CD14-positive monocyte (primary cell): ENCODE measurements at places on chromosomes 7 and 10. TPM values are rescaled to one million over a fixed set of nuclear protein-coding genes. Genes with fewer than 3 reads are reported as not detected.

GRCh38 chr7:21092766-21093702 is 306.3 kb upstream of the SP8 start:
- H3K4me3 ChIP-seq: no peak overlapping the region
- no peaks in the 10 kb centered on the region for H3K27me3 ChIP-seq
- H3K36me3 ChIP-seq: no peaks in the 10 kb centered on the region
- H3K4me1 ChIP-seq: no peaks in the 10 kb centered on the region
- no peak for DNase-seq
- H3K27ac ChIP-seq: no peak overlapping the region

Gene RAMP3
- polyA plus RNA-seq: not detected

GRCh38 chr7:46486256-46487206 is 565.5 kb upstream of the IGFBP3 start:
- H3K4me1 ChIP-seq: no peaks in the 10 kb centered on the region
- no peaks in the 10 kb centered on the region for H3K27me3 ChIP-seq
- no peak overlapping the region for H3K27ac ChIP-seq
- DNase-seq: no peak

DNA sequence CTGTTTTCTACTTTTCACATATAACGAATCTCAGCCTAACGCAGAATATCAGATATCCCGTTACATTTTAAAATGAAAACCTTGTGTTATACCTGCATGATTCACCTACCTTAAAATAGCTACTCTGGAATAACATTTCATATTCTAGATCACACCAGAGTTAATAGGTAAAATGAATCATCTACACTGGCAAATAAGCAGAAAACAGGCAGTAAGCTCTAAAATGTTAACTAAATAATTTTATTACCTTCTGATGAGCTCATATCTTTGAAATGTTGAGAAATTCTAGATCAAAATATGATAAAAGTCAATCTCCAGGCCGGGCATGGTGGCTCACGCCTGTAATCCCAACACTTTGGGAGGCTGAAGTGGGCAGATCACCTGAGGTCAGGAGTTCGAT is 71.3 kb downstream of the CPEB3 start:
- H3K4me3 ChIP-seq: no peak overlapping the region
- H3K27me3 ChIP-seq: no peaks in the 10 kb centered on the region
- H3K36me3 ChIP-seq: peaks cover 42% of the 10 kb centered on the region
- no peaks in the 10 kb centered on the region for H3K4me1 ChIP-seq

Gene OPN4
- polyA plus RNA-seq: not detected

Gene PKD2L1
- polyA plus RNA-seq: 0.09 and 0.15 TPM in 2 replicates

Gene MMP21
- 0.28 TPM in 1 of 2 replicates, not detected in the other for polyA plus RNA-seq

DNA sequence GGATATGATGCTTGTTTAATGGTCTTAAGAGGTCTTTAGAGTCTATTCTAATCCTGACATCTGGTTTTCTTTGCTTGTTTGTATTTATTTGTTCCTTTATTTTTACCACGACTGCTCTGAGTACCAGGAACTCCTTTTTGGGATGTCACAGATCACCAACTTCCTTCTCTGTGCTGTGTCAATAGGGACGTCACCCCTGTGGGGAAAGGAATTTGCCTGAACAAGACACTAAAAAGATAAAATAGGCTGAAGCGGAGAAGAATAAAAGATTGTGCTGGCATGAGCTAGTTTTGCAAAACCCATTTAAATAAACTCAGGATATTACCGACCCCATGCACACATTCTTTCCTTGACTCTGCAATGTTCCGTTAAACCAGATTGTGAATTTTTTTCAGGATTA is 27.7 kb downstream of the MGMT start:
- no peaks in the 10 kb centered on the region for H3K36me3 ChIP-seq
- no peaks in the 10 kb centered on the region for H3K4me1 ChIP-seq
- H3K27me3 ChIP-seq: no peaks in the 10 kb centered on the region
- H3K4me3 ChIP-seq: no peak overlapping the region
- H3K27ac ChIP-seq: no peak overlapping the region
- no peak for DNase-seq

DNA sequence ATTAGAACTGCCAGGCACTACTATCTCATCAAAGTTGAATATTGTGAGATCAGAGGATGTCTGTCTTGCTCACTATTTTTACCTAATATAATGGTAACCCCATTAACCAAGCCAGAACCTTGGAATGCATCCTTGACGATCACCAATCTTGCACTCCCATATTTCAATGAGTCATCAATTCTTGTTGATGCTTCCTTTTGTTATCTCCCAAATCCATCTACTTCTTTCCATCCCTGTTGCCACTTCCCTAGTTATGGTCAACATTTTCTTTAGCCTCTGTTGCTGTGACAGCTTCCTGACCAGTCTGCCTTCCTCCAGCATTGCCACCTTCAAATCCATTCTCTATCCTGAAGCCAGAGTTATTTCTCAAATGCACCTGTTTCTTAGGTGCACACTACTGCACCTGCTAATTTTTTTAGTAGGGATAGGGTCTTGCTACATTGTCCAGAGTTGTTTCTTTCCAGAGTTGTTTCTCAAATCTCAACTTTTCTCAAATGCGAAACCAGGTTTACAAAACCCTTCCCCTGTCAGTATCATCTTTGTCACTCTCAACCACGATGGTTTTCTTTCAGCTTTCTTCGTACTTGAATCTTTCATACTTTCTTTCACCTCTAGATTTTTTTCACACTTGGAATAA is 15.7 kb downstream of the ITGA8 start:
- no peak overlapping the region for H3K27ac ChIP-seq
- no peaks in the 10 kb centered on the region for H3K27me3 ChIP-seq
- H3K36me3 ChIP-seq: no peaks in the 10 kb centered on the region
- no peak overlapping the region for H3K4me3 ChIP-seq
- no peak for DNase-seq

DNA sequence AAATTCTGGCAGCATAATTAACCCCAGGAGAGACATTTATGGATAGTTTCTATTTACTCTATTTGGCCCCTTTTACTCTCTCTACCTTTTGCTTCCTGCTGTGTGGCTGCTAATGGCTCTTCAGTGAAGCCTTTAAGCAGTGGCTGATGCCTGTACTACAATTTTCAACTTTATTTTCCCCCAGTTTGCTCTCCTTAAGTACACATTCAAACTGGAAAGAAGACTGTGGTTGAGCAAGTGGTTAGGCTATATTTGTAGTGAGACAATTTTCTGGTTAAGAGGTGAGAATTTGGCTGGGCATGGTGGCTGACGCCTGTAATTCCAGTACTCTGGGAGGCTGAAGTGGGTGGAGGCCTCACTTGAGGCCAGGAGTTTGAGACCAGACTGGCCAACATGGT is 8.5 kb upstream of the RSBN1L start:
- no peak overlapping the region for H3K4me3 ChIP-seq
- no peak for DNase-seq
- H3K36me3 ChIP-seq: peaks cover 12% of the 10 kb centered on the region
- H3K27ac ChIP-seq: no peak overlapping the region

Gene IFIT3
- 13.8 and 14.4 TPM in 2 replicates for polyA plus RNA-seq

DNA sequence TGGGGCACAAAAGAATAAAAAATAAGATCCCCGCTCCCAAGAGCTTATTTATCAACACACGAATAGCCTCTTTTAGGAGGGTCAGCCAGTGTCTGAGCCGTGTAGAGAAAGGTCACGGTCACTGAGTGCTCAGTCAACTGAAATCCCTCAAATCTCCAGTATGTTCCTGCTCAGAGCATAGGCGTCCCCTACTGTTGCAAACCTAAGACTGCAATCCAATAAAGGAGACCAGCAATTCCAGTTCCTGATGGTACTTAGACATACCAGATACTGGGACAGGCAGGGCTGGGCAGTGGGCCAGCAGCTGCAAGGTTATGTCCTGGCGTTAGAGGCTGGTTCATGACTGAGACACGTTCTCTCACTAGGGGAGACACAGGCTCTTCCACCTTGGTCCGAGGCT is 93.6 kb downstream of the CACNB2 start:
- no peaks in the 10 kb centered on the region for H3K27me3 ChIP-seq
- DNase-seq: no peak
- no peaks in the 10 kb centered on the region for H3K36me3 ChIP-seq
- H3K4me1 ChIP-seq: no peaks in the 10 kb centered on the region
- H3K4me3 ChIP-seq: no peak overlapping the region
- H3K27ac ChIP-seq: no peak overlapping the region

Gene SSBP1
- polyA plus RNA-seq: 29.2 and 66.9 TPM in 2 replicates

Gene TMEM213
- not detected for polyA plus RNA-seq

DNA sequence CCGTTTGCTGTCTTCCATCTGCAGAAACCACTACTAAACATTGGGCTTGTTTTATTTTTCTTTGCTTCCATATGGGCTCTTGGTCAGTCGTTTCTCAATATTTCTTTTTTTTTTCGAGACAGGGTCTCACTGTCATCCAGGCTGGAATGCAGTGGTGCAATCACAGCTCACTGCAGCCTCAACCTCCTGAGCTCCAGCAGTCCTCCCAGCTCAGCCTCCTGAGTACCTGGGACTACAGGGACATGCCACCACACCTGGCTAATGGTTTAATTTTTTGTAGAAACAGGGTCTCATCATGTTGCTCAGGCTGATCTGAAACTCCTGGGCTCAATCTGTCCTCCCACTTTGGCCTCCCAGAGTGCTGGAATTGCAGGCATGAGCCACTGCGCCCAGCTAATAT is 163.1 kb downstream of the LYZL1 start:
- H3K4me1 ChIP-seq: no peaks in the 10 kb centered on the region
- no peaks in the 10 kb centered on the region for H3K27me3 ChIP-seq

- no peaks in the 10 kb centered on the region for H3K27me3 ChIP-seq
- H3K4me3 ChIP-seq: no peak overlapping the region
- H3K36me3 ChIP-seq: peaks cover 22% of the 10 kb centered on the region
- H3K27ac ChIP-seq: no peak overlapping the region
- H3K4me1 ChIP-seq: peaks cover 23% of the 10 kb centered on the region
Measured at GRCh38 chr7:77822269-77822668, 23.7 kb downstream of the PHTF2 start.

GRCh38 chr7:22563621-22564241 is 63.7 kb upstream of the STEAP1B start:
- H3K27me3 ChIP-seq: peaks cover 42% of the 10 kb centered on the region
- no peak overlapping the region for H3K27ac ChIP-seq
- DNase-seq: peak; percentile 29
- H3K4me1 ChIP-seq: peaks cover 38% of the 10 kb centered on the region

DNA sequence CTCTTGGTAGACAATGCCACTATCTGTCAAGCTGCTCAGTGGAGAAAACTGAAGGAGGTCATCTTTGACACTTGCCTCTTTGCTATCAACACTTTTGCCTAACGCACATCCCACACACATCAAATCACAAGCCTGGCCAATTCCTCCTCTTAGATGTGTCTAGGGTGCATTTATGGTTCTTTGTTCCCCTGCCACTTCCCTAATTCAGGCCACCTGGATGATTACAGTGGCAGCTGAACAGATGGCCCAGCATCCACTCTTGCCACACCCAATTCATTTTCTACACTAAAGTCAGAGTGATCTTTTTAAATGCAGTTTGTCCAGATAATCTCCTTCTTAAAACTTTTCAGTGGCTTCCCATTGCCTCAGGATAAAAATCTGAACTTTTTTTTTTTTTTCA is 58.6 kb downstream of the LAMB4 start:
- H3K27ac ChIP-seq: no peak overlapping the region
- no peaks in the 10 kb centered on the region for H3K4me1 ChIP-seq
- H3K36me3 ChIP-seq: no peaks in the 10 kb centered on the region
- H3K4me3 ChIP-seq: no peak overlapping the region

Gene HPS6
- polyA plus RNA-seq: 2.9 and 3.8 TPM in 2 replicates

- H3K4me1 ChIP-seq: no peaks in the 10 kb centered on the region
- DNase-seq: no peak
- H3K4me3 ChIP-seq: no peak overlapping the region
- no peaks in the 10 kb centered on the region for H3K27me3 ChIP-seq
Measured at GRCh38 chr10:64733980-64734379, 1212.8 kb downstream of the REEP3 start.

Gene FAM180A
- polyA plus RNA-seq: not detected

DNA sequence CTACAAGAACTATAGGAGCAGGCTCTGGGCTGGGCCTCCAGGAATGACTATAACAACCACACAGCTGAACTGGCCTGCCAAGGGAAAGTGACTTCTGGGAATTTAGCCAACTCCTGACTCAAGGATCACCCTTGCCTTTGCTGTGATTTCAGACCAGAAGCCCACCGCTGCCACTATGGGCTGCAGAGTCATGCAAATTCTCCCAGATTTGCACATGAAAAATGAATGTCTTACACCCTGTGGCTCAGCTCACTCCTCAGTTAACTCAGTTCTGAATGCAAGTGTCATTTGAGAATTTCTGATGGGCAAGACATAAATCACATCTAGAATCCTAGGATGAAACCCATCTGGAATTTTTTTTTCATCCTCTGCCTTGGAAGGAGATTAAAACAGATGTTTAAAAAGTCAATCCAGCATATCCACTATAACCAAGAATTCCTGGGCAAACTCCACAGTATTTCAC is 186.5 kb upstream of the BET1 start:
- H3K36me3 ChIP-seq: no peaks in the 10 kb centered on the region
- H3K27ac ChIP-seq: no peak overlapping the region
- DNase-seq: no peak
- no peak overlapping the region for H3K4me3 ChIP-seq

DNA sequence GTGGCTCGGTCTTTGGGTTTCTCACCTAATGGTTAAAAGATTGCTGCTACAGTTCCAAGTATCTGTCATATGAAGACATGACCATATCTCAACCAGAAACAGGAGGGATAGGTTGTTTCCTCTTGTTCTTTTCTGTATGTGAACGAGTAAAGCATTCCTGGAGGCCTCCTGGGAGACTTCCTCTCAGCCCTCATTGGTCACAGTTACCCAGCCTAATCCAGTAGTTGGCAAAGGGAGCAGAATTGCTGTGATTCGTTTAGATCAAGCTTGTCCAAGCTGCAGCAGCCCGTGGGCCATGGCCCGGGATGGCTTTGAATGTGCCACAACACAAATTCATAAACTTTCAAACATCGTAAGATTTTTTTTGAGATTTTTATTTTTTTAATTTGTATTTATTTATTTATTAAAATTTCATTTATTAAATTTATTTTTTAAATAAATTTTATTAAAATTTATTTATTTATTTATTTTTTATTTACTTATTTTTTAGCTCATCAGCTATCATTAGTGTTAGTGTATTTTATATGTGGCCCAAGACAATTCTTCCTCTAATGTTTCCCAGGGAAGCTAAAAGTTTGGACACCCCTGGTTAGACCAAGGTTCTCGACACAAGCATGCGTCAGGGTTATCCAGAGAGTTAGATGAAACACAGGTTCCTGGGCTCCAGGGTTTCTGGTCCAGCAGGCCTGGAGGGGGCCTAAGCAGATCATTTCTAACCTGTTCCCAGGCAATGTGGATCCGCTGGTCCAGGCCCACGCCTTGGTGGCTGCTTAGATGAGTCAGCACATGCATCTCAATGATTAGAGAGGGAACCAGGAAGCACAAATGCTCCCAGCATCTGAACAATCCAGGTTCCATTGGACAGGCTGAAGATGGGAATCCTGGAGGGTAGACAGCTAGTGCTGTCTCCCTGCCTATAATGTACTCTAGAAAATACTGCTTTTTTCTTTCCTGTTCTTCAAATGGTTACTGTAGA is 25.6 kb downstream of the CDC123 start:
- peaks cover 22% of the 10 kb centered on the region for H3K4me1 ChIP-seq
- no peak overlapping the region for H3K27ac ChIP-seq
- no peak overlapping the region for H3K4me3 ChIP-seq
- H3K36me3 ChIP-seq: peaks cover 38% of the 10 kb centered on the region
- DNase-seq: no peak

- H3K36me3 ChIP-seq: peaks cover 35% of the 10 kb centered on the region
- H3K4me1 ChIP-seq: peaks cover 12% of the 10 kb centered on the region
- H3K4me3 ChIP-seq: peak within 1 kb of the TSS; percentile 14
- H3K27me3 ChIP-seq: peaks cover 29% of the 10 kb centered on the region
- no peak for DNase-seq
- no peak within 1 kb of the TSS for H3K27ac ChIP-seq
Measured at GRCh38 chr10:119029613-119030420, at the start of gene NANOS1. TSS of gene NANOS1 (plus strand) at chr10:119029714. CDS start at chr10:119029802, 88 bp downstream.

GRCh38 chr7:126637538-126637937 is 615.2 kb downstream of the GRM8 start:
- no peaks in the 10 kb centered on the region for H3K36me3 ChIP-seq
- H3K4me3 ChIP-seq: no peak overlapping the region
- no peaks in the 10 kb centered on the region for H3K4me1 ChIP-seq
- DNase-seq: no peak
